HuH-7.5 (cell line): ENCODE measurements at places on chromosomes 3 and 15.

GRCh38 chr15:87167706-87168105 lies 1088.0 kb downstream of the AGBL1 start:
- no peak for DNase-seq

DNA sequence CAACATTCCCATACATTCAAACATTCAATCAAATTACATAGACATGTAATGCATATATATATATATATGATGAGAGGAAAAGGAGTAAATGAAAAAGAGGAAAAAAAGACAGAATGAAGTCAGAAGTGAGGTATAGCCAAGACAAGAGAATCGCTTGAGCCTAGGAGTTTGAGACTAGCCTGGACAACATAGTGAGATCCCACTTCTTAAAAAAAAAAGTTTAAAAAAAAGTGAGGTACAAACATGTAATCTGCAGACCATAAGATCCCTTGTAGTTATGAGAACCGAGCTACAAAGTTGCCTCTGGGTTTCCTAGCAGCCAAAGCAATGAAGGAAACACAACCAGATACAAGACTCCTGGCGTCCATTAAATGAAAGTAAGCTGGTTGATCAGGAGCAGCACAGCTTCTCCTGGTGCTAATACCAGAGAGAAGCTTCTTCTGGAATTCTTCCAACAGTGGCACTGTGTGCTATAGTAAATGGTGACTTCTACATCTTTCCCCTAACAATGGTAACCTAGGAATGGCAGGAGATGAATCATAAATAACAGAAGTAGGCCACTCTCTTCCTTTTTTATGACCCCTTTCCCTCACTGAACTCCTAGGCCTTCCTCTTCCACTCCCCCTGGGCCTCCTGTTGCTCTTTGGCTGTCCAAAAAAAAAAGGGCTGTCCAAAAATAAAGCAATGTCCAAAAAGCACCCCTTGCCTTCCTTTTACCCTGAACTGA lies 3.5 kb downstream of the KCNMB3 start:
- no peak for DNase-seq

- no peak for DNase-seq
Observed at GRCh38 chr3:157043771-157044170, 116.2 kb downstream of the CCNL1 start.

DNA sequence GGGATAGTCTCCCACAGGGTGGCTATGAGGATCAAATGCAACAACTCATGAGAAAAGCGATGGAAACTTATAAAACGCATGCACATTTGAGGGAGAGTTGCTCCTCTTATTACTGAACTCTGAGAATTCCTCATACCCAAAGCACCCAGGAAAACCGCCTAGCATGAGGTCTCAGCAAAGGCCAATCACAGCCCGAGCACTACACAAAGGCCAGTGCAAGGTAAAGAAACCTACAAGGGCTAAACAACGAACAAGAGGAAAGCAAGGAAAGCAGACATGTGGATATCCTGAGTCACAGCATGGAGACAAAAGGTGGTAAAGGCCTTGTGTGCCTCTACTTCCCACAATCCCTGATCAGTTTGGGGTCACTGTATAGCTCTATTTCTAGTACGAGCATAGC lies 7.1 kb downstream of the RAB43 start:
- DNase-seq: no peak
